ENCODE measurements at places on chromosomes 16 and 17. TPM values are rescaled to one million over a fixed set of nuclear protein-coding genes. Genes with fewer than 3 reads are reported as not detected.

KRTAP16-1 gene
- not detected for total RNA-seq

NUPR1 gene
- total RNA-seq = 15.2 TPM

TRPV3 gene
- total RNA-seq = 0.37 TPM

RPRML gene
- not detected for total RNA-seq

KRTAP1-1 gene
- total RNA-seq = not detected

CISD3 gene
- 86.3 TPM for total RNA-seq

CLEC19A gene
- total RNA-seq = not detected

HBA2 gene
- total RNA-seq = 0.40 TPM

TMEM186 gene
- 15.5 TPM for total RNA-seq

COG8 gene
- 27.3 TPM for total RNA-seq

SOCS1 gene
- total RNA-seq = 1.7 TPM

TERB1 gene
- total RNA-seq = not detected

PIK3R6 gene
- not detected for total RNA-seq

MT1F gene
- 7.8 TPM for total RNA-seq

KIFC3 gene
- total RNA-seq = 192 TPM

B3GNT9 gene
- 7.5 TPM for total RNA-seq

CD7 gene
- total RNA-seq = 0.20 TPM

All from A549 treated with CpdA at 1 μM for 4 hours (cell line).